CD4-positive, alpha-beta T cell treated with Interleukin-12 subunit alpha and Interleukin-12 subunit beta, for 1 hour (primary cell): ENCODE measurements at places on chromosomes 4 and X.
A peak's percentile ranks its signal among the peaks of the same experiment; 100 is the strongest.

DNA sequence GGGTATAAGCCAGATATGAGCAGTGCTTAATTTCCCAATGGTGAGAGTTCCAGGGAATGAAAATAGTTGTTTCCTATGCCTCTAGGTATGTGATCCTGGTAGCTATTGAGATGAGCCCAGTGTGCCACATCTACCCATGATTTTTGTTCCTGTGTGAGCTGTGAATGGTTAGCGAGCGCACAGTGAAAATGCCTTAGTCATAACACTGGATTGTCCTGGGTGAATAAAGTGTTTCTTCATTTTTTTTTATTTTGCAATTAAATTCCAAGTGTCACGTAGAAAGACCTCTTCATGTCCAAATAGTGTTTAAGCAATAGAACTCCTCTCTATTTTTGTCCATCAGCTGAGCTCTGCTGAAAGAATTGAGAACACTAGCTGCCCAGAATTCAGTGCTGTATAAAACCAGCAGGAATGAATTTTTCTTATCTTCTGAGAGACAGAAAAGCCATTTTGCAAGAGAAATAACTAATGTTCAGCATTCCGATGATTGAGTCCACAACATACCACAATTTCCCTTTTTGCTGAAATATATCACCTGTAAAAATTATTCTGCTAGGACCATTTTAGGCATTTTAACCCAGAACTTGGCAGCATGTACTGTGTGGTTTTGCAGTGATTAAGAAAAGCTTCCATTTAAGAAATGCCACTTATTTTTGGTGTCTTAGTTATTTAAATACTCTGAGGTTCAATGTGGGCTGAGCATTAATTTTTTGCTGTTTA, 5.6 kb downstream of the MAOA start:
- no peak for DNase-seq

GRCh38 chr4:183200453-183200852, 101.4 kb downstream of the WWC2 start:
- DNase-seq: no peak

DNA sequence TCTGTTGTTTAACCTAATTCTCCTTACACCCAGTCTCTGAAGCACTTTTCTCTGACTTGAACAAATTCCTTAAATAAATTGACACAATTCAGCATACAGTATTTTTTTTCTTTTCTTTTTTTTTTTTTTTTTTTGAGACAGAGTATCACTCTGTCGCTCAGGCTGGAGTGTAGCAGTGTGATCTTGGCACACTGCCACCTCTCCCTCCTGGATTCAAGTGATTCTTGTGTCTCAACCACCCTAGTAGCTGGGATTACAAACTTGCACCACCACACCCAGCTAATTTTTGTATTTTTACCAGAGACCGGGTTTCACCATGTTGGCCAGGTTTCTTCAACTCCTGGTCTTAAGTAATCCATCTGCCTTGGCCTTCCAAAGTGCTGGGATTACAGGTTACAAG, 1498.1 kb upstream of the PCDH10 start:
- no peak for DNase-seq

DNA sequence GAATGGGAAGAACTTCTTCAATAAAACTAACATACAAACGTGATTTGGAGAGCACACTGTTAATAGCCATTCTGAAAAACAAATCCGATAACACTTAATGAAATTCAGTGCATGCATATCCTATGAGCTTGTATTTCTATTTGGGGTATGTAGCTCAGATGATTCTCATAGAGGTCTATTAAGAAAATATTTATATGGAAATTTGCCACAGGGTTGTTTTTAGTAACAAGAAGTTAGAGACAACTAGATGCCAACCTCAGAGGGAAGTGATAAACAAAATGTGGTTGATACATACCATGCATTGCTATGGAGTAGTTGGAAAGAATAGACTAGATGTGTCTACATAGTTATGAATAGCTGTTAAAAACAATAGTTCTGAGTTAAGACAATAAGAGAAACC, 395.8 kb upstream of the MAGEB18 start:
- no peak for DNase-seq

GRCh38 chrX:132615391-132616131, 126.7 kb upstream of the MBNL3 start:
- DNase-seq: peak; percentile 47

DNA sequence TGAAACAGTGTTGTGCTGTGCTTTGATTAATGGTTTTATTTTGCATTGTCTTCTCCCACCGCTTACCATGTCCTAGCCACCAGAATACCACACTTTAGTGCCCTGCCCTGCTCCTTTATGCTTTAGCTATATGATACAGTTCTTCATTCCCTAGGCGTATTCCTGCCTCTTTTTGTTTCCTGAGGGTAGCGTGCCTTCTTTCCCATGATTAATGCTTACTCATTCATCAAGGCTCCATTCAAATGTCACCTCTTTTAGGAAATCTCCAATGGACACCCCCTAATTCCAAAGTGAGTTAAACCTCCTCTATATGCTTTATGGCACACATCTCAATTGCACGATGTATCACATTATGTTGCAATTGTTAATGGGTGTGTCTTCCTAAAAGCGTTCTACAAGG, 46.3 kb downstream of the SPANXD start:
- DNase-seq: no peak

- DNase-seq: no peak
Observed at GRCh38 chrX:63551856-63552255, 200.7 kb upstream of the SPIN4 start.

DNA sequence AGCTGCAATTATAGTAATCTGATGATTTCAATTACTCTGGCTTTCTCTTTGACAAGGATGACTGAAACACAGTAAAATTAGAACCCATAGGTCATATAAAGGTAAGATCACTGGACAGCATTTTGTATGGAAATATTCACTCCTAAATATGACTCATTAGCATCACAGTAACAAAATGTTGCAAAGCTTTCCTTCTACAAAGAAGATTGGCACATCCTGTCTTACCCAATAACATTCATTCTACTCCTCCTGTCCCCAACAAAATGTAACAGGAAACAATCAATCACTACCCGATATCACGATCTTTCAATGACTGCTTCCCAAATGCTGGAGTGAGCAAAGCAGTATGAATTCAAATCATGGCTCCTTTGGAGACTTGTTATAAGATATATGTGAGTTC, 95.3 kb downstream of the FANCB start:
- DNase-seq: no peak

- DNase-seq: no peak
Observed at GRCh38 chrX:13219991-13220764, 99.7 kb downstream of the ATXN3L start.

DNA sequence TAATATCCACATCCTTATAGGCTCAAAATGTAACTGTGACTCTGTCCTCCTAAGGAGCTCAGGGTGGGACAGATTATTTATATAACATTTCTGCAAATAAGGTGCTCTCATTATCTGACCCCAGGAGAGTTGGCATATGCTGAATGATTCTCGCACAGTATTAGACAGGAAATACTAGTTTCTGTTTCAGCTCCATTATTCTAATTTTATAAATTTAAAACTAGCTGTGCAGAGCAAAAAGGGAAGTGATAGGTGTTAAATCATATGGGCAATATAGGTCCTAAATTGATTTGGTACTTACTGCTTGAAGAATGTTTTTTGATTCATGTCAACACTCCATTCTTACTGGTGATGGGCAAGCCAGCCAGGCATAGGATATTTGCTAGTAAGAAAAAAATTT, 141.5 kb downstream of the GLRA2 start:
- no peak for DNase-seq

- DNase-seq: no peak
Observed at GRCh38 chr4:62571494-62571893, 1371.4 kb downstream of the ADGRL3 start.

DNA sequence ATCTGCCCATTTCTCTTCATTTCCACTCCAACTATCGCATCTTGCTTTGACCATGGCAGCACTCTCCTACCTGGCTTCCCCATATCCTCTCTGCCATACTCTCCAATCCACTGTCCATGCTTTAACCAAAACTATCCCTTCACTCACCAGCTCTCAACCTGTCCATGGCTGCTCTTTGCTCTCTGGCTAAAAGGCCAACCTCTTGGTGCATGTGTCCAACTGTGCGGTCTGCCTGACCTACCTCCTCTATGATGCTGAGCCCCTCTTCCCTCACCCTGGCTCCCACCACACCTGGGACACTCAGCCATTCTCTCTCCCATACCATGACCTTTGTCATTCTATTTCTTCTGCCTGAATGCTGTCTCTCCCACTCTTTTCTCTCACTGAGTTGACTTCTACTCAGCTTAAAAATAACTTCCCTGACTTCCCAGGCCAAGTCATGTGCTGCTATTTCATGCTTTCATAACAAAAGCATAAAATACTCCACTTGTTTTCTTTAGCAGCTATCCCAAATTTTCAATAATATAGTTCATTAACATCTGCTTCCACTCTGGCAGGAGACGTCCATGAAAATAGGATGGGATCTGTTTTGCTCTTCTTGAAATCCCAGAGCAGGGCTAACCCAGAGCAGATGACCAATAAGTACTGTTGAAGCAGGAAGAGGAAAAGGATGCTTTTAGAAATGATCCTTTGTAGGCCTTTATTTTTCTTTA, 29.8 kb upstream of the KLF3 start:
- DNase-seq: no peak

DNA sequence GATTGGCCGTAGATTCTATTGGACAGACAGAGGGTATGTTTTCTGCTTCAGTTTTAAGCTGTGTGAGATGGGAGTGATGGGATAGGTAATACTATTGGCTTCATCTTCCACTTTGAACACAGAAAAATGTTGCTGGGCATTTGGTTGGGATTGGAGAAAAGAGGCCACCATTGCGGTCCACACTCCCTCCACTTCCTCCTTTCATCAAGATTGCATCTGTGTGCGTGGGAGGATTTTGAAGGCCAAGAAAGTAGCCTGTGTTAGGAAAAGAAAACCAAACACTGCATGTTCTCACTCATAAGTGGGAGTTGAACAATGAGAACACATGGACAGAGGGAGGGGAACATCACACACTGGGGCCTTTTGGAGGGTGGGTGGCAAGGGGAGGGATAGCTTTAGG, 56.4 kb downstream of the EGF start:
- no peak for DNase-seq

- DNase-seq: no peak
Observed at GRCh38 chr4:124997991-124998390, 285.5 kb upstream of the ANKRD50 start.

- DNase-seq: no peak
Observed at GRCh38 chrX:148611993-148612392, 111.6 kb downstream of the AFF2 start.

- peak; percentile 71 for DNase-seq
Observed at GRCh38 chrX:1205681-1206611, 6.5 kb downstream of the CRLF2 start.

GRCh38 chr4:68658672-68659071, 11.8 kb downstream of the UGT2B15 start:
- no peak for DNase-seq

- DNase-seq: no peak
Observed at GRCh38 chr4:84498203-84498934, 723 bp downstream of the NKX6-1 start.

DNA sequence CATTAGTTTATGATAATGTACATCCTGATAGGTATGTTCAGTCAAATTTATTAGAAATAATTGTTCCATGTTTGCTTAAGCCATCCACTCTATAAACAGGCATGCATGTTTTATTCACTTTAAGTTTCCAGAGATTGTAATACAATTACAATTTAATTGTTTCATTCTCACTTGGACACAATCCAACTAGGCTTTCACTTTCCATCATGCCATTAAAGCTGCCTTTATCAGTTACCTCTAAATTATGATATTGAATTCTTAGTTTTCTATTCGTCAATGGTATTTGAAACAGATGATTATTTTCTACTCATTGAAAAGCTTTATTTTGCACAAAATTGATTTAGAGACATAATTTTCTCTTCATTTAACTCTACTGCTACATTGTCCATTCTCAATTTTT, 1196.3 kb downstream of the RAPGEF2 start:
- DNase-seq: no peak

GRCh38 chrX:131841496-131842437, 181.3 kb upstream of the STK26 start:
- peak; percentile 59 for DNase-seq

- DNase-seq: no peak
Observed at GRCh38 chr4:173231916-173232315, 63.3 kb downstream of the GALNT7 start.
